ENCODE measurements at places on chromosomes 5 and 9.
A peak's percentile ranks its signal among the peaks of the same experiment; 100 is the strongest.

DNA sequence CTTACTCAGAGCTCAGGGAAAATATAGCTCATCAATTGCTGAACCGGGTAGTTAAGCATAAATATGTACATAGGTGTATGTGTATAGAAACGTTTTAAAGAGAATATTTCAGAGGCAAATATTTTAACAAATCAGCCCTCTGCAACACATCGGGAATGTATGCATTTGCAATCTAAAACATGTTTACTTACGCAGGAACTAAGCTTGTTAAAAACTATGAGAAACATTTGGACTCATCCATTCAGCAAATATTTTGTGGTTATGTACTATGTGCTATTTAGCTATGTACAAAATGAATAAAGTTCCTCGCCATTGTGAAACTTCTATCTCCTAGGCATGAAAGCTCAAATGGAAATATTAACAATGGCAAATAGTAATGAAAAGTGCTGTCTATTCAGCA lies 469.9 kb downstream of the ARHGEF28 start:
- H3K27me3 ChIP-seq: no peaks in the 10 kb centered on the region
- H3K4me1 ChIP-seq: no peaks in the 10 kb centered on the region
- H3K4me3 ChIP-seq: no peak overlapping the region
- H3K36me3 ChIP-seq: no peaks in the 10 kb centered on the region
- H3K27ac ChIP-seq: no peak overlapping the region

GRCh38 chr9:132880324-132880661 lies 1.6 kb downstream of the SPACA9 start:
- H3K27me3 ChIP-seq: no peaks in the 10 kb centered on the region
- peaks cover 18% of the 10 kb centered on the region for H3K4me1 ChIP-seq
- H3K36me3 ChIP-seq: no peaks in the 10 kb centered on the region
- H3K4me3 ChIP-seq: no peak overlapping the region
- DNase-seq: no peak
- peak overlapping the region; percentile 89 for H3K27ac ChIP-seq

DNA sequence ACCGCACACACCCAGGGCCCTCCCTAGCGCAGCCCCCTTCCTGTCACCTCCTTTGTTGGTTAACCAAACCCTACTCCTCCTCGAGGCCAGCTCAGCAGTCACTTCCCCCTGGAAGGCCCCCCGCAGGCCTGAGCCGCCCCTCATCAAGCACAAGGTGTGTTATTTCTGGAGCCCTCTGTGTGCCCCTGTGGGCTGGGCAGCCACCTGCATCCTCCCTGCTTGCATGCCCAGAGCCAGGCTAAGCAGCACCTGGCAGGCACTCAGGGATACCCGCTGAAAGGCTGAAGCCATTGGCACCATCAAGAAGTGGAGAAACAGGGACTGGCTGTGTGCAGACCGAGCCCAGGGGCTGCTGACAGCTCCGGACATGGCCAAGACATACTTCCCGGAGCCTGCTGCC lies 121.8 kb downstream of the ZNF354C start:
- DNase-seq: no peak
- H3K4me3 ChIP-seq: no peak overlapping the region
- H3K4me1 ChIP-seq: no peaks in the 10 kb centered on the region
- no peaks in the 10 kb centered on the region for H3K36me3 ChIP-seq

- no peak overlapping the region for H3K4me3 ChIP-seq
- H3K27me3 ChIP-seq: no peaks in the 10 kb centered on the region
- H3K4me1 ChIP-seq: peaks cover 18% of the 10 kb centered on the region
- H3K27ac ChIP-seq: no peak overlapping the region
- no peaks in the 10 kb centered on the region for H3K36me3 ChIP-seq
Observed at GRCh38 chr5:10533226-10533625, 30.6 kb upstream of the ANKRD33B start.
